ENCODE measurements at places on chromosomes 1 and 21.

DNA sequence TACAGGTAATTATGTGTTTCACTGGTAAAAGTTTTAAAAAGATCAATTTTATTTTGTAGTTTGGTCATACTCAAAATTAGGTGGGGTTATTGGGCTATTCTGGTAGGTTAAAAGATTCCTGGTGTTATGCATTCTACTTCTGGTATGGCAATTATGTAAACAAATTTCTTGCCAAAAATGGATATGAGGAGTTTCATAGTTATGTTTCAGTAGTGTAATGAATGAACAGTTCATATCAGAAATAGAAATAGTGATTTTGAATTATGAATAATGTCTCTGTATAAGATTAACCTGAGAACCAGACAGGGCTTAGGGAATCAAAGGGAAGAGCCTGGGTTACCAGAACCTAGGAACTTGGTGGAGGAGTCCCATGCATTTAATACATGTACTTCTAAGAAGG lies 15.9 kb downstream of the ATF6 start:
- no peak for DNase-seq

DNA sequence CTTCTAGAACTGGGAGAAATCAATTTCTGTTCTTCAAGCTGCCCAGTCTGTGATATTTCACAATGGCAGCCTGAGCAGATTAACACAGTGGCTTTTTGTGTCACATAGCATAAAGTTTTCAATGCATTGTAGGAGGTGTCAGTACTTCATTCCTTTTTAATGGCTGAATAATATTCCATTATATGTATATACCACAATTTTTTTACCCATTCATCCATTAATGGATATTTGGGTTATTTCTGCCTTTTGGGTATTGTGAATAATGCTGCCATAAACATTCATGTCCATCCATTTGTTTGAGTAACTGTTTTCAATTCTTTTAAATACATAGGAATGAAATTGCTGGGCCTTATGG lies 191.5 kb downstream of the SETD4 start:
- DNase-seq, result no peak

- no peak for DNase-seq
Observed at GRCh38 chr1:67339623-67340343, 32.1 kb downstream of the IL12RB2 start.

GRCh38 chr1:2060072-2060471 lies 9.9 kb downstream of the PRKCZ start:
- no peak for DNase-seq

DNA sequence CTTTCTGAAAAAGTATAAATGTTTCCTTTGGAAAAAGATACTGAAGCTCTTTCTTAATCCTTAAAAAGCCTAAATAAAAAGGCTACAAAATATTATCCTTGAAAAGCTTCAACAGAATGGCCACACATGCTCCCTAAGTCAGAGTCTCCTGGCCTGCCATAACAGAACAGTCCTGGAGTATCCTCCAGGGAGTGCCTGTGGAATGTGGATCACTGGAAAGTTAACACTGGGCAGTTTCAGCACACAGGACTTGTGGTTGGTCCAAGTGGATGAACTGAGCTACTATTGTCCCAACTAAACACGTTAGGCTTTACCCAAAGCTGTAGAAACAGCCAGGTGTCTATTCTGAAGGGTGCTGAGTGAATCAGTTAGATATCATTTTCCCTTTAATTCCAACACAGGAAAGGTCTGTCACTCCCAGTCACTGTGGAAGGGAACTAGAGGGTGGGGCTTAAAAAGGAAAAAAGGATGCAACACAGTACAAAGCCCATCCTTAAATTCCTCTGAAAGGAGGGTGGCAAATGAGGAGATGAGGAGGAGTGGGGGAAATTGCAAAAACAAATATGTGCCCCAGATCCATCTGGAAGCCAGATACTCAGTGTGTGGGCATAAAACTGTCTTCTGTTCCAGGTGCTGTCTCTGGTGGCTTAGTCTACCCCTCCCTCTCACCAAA lies 196.3 kb upstream of the SPAG17 start:
- DNase-seq, result no peak

- DNase-seq, result no peak
Observed at GRCh38 chr1:245827301-245827700, 672.5 kb downstream of the KIF26B start.

DNA sequence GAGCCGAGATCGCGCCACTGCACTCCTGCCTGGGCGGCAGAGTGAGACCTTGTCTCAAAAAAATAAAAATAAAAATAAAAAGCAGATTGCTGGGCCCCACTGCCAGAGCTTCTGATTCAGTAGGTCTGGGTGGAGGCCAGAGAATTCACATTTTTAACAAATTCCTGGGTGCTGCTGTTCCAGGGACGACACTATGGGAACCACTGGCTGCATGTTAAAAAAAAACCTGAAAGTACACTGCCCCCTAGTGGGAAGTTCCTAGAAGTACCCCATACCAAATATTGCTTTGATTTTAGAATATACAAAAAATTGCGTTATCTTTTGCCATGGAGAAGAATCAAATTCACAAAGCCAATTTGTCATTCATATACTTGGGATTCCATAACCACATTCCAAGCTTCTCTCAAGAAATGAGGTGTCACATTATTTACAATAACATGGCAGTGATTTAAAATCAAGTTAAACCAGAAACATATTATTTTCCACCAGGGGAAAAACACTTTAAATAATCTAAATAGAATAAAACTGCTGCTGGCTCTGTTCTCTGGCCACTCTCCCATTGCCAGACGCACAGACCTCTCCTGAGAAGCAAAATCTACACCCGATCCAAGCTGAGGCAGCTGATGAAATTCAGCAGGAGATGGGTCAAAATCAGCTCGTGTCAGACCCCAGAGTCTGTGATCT lies 27.4 kb downstream of the SYF2 start:
- DNase-seq, result no peak

GRCh38 chr1:64087768-64088167 lies 115.7 kb upstream of the UBE2U start:
- no peak for DNase-seq

- DNase-seq, result no peak
Observed at GRCh38 chr1:155207806-155208540, at the start of gene THBS3. TSS of gene THBS3 (minus strand) at chr1:155207897. CDS start at chr1:155207876, 21 bp downstream.

DNA sequence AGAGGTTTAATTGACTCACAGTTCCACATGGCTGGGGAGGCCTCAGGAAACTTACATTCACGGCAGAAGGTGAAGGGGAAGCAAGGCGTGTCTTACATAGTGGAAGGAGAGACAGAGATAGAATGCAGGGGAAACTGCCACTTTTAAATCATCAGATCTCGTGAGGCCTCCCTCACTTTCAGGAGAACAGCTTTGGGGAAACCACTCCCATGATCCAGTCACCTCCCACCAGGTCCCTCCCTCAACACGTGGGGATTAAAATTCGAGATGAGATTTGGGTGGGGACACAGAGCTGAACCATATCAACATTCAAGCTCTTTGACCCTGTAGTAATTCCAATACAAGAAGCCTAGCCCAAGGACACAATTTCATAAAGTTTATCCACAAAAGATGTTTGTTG lies 13.7 kb downstream of the PIGP start:
- DNase-seq, result no peak

DNA sequence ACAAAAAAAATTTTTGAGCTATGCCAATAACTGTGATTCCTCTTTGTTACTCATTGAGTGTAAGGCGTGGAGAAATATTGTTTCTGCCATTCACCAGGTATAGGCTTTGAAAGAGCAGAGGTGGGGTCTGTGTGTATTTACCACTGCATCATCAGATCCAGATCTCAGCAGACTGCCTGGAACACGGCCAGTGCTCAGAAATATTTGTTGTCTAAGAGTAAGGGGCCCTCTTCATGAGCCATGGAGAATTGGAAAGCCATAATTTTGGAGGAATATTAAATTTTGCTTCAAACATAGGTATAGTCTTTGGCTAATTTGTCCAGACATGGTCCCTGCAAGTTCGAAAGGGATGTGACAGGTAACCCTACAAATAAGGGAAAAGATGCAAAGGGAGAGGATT lies 231.3 kb upstream of the IRF2BP2 start:
- no peak for DNase-seq

DNA sequence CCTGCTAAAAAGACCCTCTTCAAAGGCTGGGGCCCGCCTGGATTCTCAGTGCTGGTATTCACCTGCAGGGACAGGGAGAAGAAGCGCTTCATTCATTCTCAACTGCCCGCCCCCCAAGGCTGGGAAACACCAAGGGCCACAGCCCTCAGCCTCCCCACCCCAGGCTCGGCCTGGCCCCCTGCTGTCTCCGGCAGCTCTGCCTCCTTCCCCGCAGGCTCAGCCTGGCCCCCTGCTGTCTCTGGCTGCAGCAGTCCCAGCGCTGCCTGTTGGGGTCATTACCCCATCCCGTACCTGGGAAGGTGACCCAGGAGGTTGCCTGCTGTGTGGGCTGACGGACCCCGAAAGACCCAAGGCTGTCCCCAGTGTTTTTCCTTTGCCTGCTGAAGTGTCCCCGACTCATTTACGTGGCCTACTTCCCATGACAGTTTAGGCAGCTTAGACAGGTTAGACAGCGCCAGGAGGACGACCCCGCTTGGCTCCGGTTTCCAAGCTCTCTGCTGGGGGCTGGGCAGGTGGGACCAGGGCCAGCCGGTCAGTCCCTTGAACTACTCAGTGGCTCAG lies 22.9 kb upstream of the CLSTN1 start:
- DNase-seq, result no peak

DNA sequence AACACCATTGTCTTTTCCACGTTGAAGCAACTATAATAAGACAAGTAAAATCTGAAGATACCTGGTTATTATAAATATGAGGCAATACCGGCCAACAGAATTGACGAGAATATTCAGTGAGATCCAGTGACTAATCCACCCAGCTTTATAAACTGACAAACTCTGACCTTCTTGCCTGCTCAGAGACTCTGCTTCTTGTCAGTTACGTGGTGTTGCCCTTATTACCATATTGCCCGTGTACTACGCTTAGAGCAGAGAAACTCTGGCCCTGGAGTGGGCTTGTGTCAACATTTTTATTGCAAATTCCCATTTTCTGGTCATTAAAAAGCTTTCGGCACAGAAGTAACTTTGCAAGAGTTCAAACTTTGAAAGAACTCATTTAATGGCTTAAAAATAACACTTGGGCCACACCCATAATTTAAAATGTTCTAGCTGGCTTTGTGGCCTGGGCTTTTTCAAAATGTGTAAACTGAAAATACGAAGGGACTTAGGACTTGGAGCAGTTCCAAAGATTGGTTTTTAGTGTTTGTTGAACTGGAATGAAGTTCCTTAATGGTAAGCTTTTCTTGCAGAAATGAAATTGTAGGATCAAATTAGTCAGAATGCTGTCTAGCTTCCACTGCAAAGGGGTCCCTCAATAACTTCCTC lies 266.2 kb downstream of the LMO4 start:
- no peak for DNase-seq

- no peak for DNase-seq
Observed at GRCh38 chr21:36754241-36754898, 55.5 kb downstream of the SIM2 start.

GRCh38 chr1:112043901-112044300 lies 54.4 kb upstream of the KCND3 start:
- DNase-seq, result no peak

DNA sequence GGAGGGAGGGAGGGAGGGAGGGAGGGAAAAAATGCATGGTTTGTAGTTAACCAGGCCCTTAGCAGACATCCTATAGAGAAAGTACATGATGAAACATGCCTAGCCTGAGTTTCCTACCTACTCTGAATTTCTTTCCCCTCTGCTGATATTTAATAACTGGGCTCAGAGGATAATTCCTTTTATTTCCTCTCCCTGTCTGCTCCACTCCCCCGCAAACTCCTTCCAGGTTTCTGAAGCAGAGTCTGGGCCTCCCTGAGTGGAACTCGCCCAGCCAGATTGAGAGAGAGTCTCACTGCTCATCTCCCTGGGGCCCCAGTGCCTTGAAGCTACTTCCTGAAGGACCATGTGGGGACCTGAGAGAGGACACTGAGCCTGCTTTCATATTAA lies 111.9 kb upstream of the SLC44A3 start:
- DNase-seq, result no peak

GRCh38 chr1:7916501-7916830 lies 24.2 kb downstream of the TNFRSF9 start:
- no peak for DNase-seq

GRCh38 chr1:222749927-222750326 lies 12.9 kb downstream of the FAM177B start:
- no peak for DNase-seq

DNA sequence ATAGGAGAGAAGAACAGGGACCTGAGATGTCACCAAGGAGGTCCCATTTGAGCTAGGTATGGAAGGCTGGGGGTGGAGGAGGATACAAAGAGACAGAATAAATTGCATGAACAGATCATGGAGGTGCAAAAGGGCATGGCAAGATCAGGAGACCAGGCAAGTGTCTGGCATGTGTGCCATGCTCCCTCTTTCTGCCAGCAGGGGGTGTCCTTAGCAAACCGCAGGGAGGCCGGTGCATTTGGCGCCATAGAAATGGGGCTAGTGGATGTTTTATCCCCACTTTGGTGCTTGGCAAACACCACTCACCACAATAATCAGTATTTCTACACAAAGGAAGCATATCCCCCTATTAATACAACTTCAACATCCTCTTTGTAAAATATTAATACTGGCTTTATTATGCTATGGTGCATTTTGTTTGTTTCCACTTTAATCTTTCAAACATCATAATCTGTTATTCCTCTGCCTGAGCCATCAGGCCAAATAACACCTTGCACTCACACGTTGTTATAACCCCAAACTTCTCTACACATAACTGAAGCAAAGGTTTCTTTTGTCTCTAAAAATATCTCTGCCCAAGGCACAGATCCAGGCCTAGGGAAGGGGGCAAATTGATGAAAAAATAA lies 25.9 kb downstream of the S100A6 start:
- DNase-seq, result peak; percentile 63

DNA sequence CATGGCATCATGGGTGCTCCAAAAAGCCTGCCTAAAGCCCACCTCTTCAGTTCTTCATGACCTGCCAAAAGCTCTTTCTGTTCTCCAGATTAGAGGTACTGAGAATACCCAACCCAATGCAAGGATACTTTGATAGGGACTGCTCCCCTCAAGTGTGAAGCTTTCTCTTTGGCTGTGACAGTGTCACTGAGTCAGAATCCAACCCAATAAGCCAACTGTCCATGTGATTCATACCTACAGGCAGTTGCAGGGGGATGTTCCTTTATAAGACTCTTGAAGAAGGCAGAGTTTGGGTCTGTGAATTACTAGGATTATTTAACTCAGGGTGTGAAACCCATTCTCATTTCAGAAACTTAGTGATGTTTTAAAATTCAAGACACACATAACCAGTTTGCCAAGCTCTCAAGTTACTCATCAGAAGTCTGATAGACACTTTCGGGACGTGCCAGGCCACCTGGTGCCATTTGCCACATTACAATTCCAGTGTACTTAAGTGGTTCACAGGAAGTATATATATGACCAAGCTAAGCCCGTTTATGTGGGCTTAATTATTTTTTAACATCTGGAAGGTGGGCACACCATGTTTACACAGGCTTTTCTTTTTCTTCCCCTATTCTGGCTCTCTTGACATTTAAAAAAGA lies 265.8 kb downstream of the NFIA start:
- no peak for DNase-seq

DNA sequence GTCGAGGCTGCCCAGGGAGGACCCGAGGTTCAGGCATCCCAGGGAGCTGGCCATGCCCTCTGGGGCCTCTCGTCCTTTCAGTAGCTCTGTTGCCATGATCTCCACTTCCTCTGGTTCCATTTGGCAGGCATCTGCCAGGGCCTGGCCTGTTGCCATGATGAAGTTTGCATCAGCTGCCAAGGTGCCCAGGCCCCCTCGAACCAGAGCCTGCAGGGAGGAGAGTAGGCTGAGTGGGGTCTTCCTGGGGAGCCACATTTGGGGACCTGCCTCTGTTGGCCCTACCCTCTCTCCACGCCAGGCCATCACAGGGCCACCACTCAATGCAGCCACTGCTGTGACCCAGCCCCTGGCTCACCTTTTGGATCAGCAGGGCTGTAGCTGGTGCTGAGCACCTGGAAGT lies 16.4 kb upstream of the KIF21B start:
- no peak for DNase-seq

- no peak for DNase-seq
Observed at GRCh38 chr1:67431869-67432578, 1.8 kb upstream of the SERBP1 start.

All from CD4-positive, alpha-beta T cell (primary cell).